ENCODE measurements at places on chromosomes 7 and 10. TPM values are rescaled to one million over a fixed set of nuclear protein-coding genes. Genes with fewer than 3 reads are reported as not detected.
A peak's percentile ranks its signal among the peaks of the same experiment; 100 is the strongest.

MINDY4 gene
- total RNA-seq: 3.9 TPM

TWIST1 gene
- total RNA-seq: 147 TPM

VSTM2A gene
- 15.0 TPM for total RNA-seq

AFAP1L2 gene
- 26.9 TPM for total RNA-seq

LEP gene
- 0.58 TPM for total RNA-seq

HYAL4 gene
- 0.19 TPM for total RNA-seq

SLC26A5 gene
- total RNA-seq: 3.3 TPM

PROSER2 gene
- total RNA-seq: not detected

CCDC186 gene
- total RNA-seq: 16.6 TPM

SCART1 gene
- total RNA-seq: 5.2 TPM

NOLC1 gene
- total RNA-seq: 132 TPM

SLC25A28 gene
- total RNA-seq: 39.4 TPM

IFIT1 gene
- total RNA-seq: 83.7 TPM

DNMBP gene
- 15.2 TPM for total RNA-seq

CCDC71L gene
- 11.7 TPM for total RNA-seq

VPS37D gene
- 17.3 TPM for total RNA-seq

OR2A1 gene
- 0.36 TPM for total RNA-seq

- ATAC-seq: peak; percentile 99
Measured at GRCh38 chr10:20162123-20162522, 345.9 kb downstream of the PLXDC2 start.

- no peak for ATAC-seq
Measured at GRCh38 chr10:29838539-29838938, 203.8 kb upstream of the SVIL start.

GRCh38 chr10:100923580-100923979 lies 10.8 kb downstream of the SLF2 start:
- no peak for ATAC-seq

- ATAC-seq: no peak
Measured at GRCh38 chr7:99098286-99098823, 45.6 kb downstream of the SMURF1 start.

DNA sequence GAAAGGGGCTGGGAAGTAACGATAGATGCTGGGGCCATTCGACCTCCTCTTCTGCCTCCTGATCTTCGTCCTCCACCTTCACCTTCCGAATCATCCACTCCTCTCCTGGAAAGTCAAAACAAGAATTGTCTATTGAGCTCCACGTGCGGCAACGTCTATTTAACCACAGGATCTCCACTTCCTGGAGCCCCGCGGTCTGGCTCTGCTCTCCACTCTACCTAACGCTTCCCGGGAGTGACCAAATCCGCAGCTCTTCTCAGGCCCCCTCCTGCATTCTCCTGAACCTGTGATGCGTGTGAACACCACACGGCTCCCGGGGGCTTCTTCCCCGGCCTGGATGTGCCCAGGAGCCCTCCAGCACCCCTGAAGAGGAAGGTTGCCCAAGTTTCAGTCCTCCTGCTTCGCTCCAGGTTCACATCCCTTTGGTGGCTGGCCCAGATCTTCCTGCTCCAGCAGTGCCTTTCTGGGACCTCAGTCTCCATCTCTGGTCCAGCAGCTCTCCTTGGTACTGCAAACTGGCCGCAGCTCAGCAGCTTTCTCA lies 7.2 kb downstream of the ZNF467 start:
- peak; percentile 2 for ATAC-seq

GRCh38 chr10:114714281-114714741 lies 56.2 kb upstream of the ABLIM1 start:
- no peak for ATAC-seq

DNA sequence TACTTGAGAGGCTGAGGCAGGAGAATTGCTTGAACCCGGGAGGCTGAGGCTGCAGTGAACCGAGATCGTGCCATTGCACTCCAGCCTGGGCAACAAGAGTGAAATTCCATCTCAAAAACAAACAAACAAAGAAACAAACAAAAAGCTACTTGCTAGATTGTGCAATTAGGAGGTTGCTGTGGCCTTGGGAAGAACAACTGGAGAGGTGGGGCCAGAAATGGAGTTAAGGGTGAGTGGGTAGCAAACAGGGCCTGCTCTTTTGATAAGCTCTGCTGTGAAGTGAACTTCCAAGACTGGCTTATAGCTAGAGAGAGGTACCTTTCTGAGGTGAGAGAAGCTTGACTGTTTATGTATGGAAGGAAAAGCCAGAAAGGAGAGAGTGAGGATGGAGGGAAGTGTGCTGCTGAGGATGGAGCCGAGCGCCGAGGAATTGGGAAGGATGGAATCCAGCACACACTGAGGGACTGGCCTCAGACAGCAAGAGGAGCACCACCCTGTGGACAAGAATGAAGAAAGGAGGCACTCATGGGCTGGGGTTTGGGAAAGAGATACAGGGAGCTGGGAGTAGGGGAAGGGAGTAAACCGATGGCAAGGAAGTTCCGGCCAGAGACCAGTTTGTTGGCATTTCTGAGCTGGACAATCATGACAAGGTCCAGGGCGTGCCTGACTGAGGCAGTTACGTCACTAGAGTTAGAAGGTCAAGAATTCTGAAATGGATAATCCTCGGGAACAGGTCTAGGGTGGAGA lies 7.0 kb upstream of the RPEL1 start:
- no peak for ATAC-seq

GRCh38 chr10:18656724-18657123 lies 2.5 kb upstream of the ARL5B start:
- no peak for ATAC-seq

- no peak for ATAC-seq
Measured at GRCh38 chr7:80098795-80099194, 35.8 kb upstream of the GNAI1 start.

- ATAC-seq: no peak
Measured at GRCh38 chr7:116219834-116220233, 9.5 kb downstream of the TES start.

GRCh38 chr7:50505553-50506210 lies 55.5 kb upstream of the FIGNL1 start:
- no peak for ATAC-seq

DNA sequence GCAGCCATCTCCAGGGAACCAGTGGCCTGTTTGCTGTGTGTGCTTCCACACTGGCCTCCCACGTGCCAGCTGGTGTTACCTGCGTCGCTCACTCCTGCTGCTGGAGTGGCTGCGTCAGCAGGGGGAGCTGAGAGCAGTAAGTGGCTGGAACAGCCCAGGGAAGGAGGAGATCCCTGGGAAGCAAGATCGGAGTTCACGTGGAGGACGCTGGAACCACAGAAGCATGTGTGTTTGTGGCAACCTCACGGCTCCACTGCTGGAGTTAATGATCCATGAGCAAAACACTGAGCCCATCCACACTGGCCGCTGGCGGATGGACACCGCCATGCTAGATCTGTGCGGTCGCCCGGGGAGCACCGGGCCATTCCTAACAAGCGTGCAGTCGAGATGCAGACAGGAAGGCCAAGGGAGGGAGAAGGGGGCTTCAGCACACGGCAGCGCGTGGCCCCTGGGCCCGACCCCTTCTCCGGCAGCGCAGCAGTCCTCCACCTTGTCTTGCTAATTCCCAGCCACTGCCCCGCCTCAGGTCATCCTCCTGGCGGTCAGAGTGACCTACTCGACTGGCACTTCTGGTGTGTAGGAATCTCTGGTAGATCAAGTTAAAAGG lies 68.5 kb upstream of the EEPD1 start:
- ATAC-seq: no peak

DNA sequence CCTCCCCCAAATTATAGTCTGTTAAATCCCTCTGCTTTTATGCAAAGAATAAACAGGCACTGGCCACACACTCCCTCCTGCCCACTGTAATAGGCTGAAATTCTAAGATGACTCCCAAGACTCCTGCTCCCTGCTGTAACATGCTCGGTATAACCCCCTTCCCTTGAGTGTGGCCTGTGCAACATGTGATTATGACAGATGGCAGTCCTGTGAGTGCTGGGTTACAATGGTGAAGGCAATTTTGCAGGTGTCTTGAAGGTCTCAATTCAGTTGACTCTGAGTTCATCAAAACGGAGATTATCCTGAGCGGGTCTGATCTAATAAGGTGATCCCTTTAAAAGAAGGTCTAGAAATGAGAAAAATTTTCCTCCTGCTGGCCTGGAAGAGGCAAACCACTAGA lies 55.9 kb downstream of the CREB3L2 start:
- ATAC-seq: peak; percentile 74

DNA sequence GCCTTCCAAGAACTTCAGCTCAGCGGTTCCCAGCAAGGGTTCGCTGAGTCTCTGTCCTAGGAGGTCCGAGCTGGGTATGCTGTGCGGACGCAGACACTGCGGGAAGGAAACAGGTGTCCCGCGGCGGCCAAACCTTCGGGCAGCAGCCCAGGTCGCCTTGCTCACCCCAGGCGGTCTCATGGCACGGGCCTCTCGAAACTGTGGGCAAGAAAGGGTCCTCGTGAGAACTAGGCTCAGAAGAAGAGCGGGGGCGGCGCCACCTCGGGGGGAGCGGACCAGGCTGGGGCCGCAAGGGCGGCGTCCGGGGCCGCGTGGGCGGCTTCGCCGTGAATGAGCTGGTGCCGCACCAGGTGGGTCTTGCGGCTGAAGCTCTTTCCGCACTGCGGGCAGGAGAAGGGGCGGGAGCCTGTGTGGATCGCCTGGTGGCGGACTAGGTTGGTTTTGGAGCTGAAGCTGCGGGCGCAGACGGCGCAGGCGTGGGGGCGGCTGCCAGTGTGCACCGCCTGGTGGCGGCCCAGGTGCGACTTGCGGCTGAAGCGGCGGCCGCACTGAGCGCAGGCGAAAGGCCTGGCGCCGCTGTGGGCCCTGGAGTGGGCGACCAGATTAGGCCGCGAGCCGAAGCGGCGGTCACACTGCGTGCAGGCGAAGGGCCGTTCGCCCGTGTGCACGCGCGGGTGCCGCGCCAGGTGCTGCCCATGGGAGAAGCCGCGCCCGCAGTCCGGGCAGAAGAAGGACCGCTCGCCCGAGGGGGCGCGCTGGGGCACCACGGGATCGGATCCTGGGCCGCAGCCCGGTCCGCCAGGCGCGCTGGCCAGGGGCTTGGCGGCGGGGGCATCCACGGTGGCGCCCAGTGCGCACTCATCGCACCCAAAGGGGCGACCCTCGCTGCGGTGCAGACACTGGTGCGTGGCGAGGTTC lies 8.6 kb downstream of the ZNF467 start:
- ATAC-seq: no peak

DNA sequence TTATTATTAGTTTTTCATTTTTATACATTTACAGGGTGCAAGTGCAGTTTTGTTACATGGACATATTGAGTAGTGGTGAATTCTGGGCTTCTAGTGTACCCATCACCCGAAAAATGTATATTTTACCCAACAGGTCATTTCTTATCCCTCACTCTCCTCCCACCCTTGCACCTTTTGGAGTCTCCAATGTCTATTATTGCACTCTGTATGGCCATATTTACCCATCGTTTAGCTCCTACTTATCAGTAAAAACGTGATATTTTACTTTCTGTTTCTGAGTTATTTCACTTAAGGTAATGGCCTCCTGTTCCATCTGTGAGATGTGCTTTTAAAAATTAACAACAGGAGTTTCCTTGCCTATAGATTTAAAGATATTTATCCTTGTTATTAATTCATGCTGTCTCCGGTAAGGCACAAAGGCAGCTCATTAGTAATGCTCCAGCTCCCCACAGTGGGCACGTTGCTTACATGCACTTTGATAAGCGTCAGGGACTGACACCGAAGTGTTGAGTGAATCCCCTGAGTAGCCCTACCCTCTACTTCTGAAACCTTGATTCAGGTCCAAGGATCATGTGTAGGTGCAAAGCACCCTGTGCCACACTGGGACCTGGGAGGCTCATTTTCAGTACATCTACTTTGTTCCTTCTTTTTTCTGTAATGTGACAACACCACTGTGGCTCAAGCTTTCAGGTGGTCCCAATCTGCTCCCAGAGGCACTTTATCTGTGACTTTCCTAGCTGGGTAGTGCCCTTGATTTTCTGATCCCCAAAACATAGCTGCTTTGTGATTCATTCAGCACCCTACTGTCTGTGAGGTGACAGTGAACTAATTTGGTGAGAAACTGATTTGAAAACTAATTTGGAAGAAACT lies 27.3 kb downstream of the HYAL4 start:
- ATAC-seq: peak; percentile 74

GRCh38 chr7:157589680-157590079 lies 252.9 kb downstream of the DNAJB6 start:
- ATAC-seq: no peak

DNA sequence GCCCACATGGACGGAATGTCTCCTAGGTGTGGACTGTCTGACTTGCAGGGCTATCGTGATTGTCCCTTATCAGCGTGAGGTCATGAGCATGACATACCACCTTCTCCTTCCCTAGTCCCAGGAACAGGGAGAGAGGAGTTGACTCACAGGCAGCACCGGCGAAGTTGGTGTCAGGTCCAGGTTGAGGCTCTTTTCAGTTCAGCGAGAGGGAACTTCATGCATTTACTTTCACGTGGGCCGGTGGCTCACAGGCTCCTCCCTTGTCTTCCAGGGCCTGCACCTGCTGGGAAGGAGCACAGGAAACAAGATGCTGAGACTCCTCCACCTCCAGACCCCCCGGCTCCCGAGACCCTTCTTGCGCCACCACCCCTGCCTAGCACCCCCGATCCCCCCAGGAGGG lies 46.1 kb downstream of the PROSER2 start:
- no peak for ATAC-seq

GRCh38 chr7:123305840-123306375 lies 106.1 kb upstream of the SLC13A1 start:
- ATAC-seq: no peak

DNA sequence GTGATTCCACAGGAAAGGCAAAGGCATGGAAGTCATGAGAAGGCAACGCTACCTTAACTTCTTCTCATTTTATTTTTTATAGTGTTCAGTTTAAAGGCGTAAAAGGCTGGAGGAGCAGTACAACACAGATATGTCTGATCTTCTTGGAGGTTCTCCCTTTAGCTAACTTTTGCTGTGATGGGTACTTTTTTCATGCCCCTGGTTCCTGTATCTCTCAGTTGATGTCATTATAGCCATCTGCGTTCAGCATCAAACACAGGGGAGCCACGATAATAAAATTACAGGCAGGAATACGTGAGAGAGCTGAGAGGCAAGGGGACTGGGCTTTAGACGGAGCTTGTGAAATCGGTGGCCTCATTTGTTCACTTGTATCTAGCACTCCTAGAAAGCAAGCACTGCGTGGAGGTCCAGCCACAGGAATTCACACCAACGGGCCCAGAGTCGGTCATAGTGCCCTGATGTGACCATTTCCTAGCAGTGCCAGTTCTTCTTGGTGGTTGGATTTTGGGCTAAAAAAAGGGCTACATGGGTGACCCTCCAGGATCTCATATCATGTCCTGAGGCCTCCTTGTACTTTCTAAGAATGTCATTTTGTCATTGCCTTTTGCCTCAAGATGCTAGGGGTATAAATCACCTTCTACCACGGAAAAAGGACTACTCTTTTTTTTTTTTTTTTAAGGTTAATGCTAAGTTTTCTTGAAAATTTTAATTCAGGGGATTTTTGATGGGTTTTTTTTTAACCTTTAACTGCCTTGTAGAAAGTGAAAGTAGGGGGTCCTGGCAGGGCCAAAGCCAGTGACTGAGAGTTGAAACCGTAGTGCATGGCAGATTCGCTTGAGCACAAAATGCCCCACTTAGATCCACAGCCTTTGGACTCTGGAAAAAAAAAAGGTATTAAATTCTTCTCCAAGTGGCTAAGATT lies 191.5 kb downstream of the CELF2 start:
- no peak for ATAC-seq

- ATAC-seq: no peak
Measured at GRCh38 chr7:117828825-117829224, 44.4 kb downstream of the CTTNBP2 start.

GRCh38 chr7:24797270-24797669 lies 40.0 kb upstream of the GSDME start:
- ATAC-seq: no peak

- ATAC-seq: no peak
Measured at GRCh38 chr7:143252006-143252405, 11.2 kb upstream of the GSTK1 start.

- no peak for ATAC-seq
Measured at GRCh38 chr7:50092579-50093491, at the start of gene ZPBP. Gene ZPBP (minus strand): TSS chr7:50093246. CDS start chr7:50093194, 52 bp downstream.

GRCh38 chr10:101934686-101935305 lies 91.2 kb upstream of the KCNIP2 start:
- no peak for ATAC-seq
